Activated gamma-delta T cell treated with Interleukin-2 at 50 U/mL for 16 hours (primary cell): ENCODE measurements at places on chromosomes 5 and 9.

- DNase-seq: no peak
Observed at GRCh38 chr9:88258024-88258423, 119.7 kb upstream of the SPATA31C2 start.

GRCh38 chr9:117622347-117622746, 81.9 kb upstream of the TLR4 start:
- no peak for DNase-seq

DNA sequence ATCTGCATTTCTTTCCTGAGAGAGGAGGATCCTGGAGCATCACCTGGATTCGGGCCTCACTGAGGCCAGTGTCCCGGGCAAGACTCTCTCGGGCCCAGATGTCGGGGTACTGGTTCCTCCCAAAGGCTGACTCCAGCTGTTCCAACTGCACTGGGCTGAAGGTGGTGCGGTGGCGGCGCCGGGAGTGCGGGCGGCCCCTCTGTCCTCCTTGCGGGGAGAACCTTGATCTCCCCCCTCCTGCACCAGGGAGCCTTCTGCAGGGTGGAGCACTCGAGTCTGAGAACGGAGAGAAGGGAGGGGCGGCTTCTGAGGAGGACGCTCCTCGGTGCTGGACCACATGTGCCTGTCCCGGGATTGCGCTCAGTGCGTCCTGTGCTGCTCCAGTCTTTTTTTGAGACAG, 2.0 kb downstream of the PROP1 start:
- DNase-seq: no peak

DNA sequence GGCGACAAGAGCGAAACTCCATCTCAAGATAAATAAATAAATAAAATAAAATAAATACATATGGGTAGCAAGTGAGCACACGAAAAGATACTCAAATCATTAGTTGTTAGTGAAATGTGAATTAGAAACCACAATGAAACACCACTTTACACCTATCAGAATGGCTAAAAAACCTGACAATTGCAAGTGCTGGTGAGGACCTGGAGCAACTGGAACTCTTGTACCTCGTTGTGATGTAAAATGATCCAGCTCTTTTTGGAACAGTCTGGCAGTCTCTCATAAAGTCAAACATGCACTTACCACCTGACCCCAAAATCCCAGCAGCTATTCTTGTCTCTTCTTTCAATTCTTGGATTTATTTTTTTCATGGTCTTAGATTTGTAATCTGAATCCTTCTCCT, 69.2 kb upstream of the FBXW11 start:
- no peak for DNase-seq

DNA sequence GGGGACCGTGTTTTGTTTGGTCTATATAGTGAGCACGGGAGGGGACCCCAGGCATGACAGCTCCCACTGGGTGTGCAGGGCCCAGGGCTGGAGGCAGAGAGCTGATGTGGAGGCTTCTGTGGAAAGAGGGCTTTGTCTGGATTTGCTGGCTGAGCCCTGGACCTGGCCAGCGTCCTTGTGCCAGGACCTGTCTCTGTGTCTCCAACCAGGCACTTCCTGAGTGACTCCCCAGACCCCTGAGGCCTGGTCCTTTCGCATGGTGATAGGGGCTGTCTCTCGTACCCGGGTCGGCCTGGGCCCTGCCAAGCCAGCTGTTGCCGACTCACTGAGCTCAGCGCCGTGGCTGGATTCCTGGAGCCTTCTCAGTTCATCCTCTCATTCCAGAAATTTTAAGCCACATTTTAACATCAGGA, 77.6 kb downstream of the ADAMTS2 start:
- DNase-seq: no peak

DNA sequence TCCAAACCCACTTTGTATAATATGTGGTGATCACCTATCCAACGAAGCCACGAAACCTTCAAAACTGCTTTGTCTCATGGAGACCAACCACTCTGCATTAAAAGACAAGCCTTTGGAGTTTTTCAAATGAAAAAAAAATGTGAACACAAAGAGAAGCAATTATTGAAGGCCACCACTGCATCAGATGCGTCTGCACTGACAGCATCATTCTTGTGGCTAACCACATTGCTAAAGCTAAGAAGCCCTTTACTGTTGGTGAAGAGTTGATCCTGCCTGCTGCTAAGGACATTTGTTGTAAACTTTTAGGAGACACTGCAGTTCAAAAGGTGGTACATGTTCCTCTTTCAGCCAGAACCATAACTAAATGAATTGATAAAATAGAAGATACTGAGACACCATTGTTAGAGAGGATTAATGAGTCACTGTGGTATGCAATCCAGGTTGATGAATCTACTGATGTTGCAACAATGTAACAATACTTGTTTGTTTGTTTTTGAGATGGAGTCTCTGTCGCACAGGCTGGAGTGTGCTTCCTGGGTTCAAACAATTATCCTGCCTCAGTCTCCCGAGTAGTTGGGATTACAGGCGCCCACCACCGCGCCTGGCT, 45.4 kb downstream of the TAF11L14 start:
- DNase-seq: no peak

DNA sequence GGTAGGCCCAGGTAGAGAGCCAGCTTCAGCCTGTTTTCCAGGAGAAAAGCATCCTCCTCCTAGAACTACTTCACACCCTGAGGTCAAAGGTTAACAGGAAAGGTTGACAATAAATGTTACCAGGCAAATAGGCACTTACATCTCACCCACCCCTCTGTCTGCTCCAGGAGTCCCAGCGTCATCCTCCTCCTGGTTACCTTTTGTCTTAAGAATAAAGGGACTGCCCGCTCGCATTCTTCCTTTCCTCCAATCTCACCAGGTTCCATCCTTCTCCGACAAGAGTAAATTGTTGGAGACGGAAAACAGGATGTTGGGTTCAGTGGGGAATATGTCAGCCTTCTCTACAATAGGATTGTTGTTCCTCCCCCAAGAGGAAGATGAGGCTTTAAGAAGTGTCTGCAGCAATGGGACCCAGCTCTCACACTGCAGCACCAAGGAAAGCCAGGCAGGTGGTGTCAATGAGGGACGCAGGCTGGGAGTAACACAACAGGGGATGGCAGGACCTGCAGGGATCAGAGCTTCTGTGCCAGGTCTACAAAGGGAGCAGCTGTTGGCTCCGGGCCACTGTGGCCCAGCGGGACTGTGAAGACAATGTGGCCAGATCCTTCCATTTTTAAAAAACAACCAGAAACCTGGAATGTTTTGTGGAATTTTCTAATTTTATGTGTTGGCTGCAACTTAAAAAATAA, 29.0 kb downstream of the FAT2 start:
- DNase-seq: no peak

DNA sequence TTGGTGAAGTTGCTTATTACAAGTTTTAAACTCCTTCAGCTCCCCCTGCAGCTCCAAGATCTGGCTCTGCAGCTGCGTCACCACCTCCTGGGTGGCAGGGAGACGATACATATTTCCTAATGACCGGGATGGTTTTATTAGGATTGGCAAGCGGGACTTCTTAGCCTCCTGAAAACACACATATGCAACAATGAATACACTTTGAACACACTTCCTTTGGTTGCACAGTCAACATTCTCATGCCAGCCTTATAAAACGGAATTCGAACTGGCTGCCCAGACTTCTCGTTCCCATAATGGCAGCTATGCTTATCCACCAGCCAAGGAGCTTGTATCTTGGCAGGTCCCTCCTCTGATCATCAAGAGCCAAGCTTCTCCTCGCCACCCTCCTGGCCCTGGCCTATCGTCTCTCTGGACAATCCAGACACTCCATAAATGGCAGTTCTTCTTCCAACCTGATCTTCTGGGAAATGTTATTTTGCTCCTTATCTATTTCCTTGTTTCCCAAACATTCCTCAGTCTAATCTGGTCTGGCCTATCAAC, 131.9 kb downstream of the CDK5RAP2 start:
- DNase-seq: no peak

GRCh38 chr5:43301653-43302091, 11.5 kb downstream of the HMGCS1 start:
- DNase-seq: no peak

- no peak for DNase-seq
Observed at GRCh38 chr5:78638423-78638822, 10.1 kb downstream of the LHFPL2 start.

DNA sequence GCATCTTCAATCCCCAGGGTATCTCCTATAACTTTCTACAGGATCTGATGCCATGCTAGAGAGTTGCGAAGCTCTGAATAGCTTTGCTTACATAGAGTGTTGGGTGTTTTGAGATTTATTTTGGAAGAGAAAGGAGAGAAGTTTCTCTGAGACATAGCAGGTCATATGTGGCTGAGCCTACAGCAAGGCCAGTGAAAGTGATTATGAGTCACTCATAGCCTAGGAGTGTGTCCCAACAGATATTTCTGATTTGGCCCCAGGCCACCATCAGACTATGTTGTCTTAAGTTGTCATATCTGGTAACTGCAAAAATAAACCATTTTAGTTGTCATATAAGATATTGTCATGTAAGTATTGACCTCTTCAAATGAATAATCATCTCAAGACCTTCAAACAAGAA, 132.0 kb upstream of the RAI14 start:
- DNase-seq: no peak

DNA sequence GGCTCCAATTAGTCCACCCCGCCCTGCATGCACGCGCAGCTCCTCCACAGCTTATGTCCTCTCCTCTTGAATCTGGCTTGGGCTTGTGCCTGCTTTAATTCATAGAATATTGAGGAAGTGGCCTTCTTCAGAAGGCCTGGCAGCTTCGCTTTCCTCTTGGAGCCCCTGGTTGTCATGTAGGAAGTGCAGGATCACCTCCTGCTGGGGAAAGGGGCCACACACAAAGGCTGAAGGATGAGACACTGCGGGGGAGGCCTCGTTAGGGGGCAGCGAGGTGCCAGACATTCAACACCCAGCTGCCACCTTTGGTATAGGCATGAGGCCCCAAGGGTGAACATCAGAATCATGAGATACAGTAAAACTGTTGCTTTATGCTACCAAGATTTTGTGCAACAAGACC, 2.7 kb upstream of the CNOT6 start:
- DNase-seq: no peak

DNA sequence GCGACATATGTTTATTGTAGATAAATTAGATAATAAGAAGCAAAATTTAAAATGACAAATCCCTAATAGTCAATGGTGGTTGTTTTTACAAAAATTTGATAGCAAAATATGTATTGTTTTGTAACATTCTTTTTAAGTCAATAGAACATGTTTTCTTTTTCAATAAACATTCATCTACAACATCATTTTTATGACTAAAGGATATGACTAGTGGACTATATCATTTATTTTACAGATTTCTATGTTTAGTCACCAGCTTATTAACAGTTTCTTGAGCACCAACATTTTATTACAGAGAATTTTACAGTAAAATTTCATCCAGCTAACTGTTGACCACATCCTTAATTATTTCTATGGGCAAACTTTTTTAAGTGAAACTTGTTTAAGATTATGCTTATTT, 114.7 kb upstream of the IL7R start:
- no peak for DNase-seq

- no peak for DNase-seq
Observed at GRCh38 chr5:35203403-35203802, 26.9 kb downstream of the PRLR start.

GRCh38 chr5:149799119-149799623, 69.1 kb downstream of the PPARGC1B start:
- DNase-seq: no peak

DNA sequence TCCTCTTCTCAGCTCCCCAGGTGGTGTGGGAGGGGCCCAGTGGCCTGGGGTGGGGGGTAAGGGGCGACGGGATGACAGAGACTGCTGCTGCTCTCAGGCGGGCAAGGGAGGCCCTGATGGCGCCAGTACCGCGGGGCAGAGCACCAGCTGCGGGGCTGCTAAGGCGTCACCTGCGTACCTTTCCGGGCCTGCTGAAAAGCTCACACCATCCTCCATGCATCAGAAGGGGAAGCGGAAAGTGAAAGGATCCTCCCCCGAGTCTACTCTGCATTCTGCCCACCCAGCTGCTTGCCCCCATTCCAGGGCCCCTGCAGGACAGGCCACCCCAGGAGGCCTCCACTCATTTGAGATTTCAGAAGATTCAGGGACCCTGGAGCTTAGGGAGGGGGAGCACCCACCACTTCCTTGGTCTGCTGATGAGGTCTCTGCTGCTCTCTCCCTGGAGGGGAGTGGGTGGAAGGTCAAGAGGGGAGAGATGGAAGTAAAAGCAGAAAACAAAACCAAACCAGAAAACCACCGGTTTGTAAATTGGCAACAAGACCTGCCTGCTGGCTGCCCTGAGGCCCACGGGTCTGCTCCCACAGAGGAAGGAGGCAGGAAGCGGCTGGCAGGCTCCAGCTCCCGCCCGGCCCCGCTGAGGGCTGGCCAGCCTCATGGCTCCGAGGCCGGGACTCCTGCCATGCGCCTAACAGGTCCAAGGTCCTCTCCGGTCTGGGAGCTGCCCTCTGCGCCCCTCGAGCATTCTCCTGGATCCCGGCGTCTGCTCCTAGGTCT, 33.6 kb downstream of the PRRT1B start:
- DNase-seq: peak; percentile 61

DNA sequence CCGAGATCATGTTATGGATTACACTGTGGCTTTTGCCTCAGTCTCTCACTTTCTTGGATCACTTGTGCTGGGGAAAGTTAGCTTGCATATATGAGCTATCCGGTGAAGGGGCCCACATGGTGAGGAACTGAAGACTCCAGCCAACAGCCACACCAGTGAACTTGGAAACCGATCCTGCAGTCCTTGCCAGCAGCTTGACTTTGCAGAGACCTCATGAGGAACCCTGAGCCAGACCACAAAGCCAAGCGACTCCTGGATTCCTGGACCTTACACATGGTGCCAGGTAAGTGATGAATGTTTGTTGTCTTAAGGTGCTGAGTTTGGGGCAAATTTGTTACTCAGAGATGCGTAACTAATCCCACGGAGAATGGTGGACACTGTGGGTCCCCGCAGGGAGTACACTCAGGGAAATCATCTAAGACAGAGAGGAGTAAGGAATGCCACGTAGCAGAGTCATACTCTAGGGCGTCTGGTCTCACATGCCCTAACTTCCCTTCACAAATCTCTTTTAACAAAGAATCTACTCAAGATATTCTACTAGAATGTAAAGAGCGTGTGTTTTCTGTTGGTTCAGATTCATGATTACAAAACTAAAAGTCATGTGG, 76.5 kb upstream of the PJA2 start:
- DNase-seq: no peak

- no peak for DNase-seq
Observed at GRCh38 chr9:16352791-16353401, 517.6 kb downstream of the BNC2 start.

DNA sequence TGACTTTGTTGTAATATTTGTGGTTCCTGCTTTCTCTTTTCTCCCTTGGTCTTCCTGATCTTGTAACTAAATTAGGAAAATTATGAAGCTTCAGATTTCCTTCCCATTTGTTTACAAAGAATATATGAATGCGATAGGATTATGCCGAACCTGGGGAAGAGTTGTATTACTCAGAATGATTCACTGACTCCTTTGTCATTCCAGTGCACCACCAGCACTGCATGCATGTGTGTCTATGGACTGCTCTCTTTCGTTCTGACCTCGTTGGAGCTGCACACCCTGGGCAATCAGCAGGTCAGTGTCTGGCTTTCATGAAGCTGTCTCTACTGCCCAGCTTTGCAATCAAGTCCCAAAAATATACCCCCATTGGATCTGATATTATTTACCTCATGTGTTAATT, 25.5 kb downstream of the NUP188 start:
- DNase-seq: no peak
